Activated T-cell treated with anti-CD3 and anti-CD28 coated beads, Interleukin-2, amount 50 U/mL, for 72 hours (primary cell): ENCODE measurements at places on chromosomes 16 and 17. TPM values are rescaled to one million over a fixed set of nuclear protein-coding genes. Genes with fewer than 3 reads are reported as not detected.

The SPHK1 gene
- total RNA-seq, result 13.9 TPM

The TBL3 gene
- 24.4 TPM for total RNA-seq

The CMTM2 gene
- total RNA-seq, result 0.31 TPM

The OR3A3 gene
- not detected for total RNA-seq

The IRX6 gene
- not detected for total RNA-seq

The EFCAB13 gene
- 5.9 TPM for total RNA-seq

The CACNA1G gene
- 0.14 TPM for total RNA-seq

The TNP2 gene
- not detected for total RNA-seq

The ITGAL gene
- 673 TPM for total RNA-seq

The IL34 gene
- total RNA-seq, result 0.35 TPM

The CD300H gene
- not detected for total RNA-seq

The SPN gene
- 77.4 TPM for total RNA-seq

The MILR1 gene
- not detected for total RNA-seq
